Bronchial epithelial cell (primary cell): ENCODE measurements at places on chromosomes 6 and 20.

- peak; percentile 65 for DNase-seq
Measured at GRCh38 chr20:6142348-6142993, 19.6 kb upstream of the FERMT1 start.

DNA sequence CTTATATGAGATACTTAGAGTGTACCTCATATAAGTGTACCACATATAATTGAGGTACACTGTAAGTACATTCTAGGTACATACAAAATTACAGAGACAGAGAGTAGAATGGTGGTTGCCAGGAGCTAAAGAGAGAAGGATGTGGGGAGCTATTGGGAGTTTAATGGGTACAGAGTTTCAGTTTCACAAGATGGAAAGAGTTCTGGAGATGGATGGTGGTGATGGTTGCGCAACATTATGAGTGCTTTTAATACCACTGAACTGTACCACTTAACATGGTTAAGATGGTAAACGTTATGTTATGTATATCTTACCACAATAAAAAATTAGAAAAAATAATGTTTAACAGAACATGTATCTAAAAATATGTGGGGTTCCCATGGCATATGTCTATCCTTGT, 69.4 kb downstream of the PRND start:
- no peak for DNase-seq

GRCh38 chr6:135651964-135652755, 154.6 kb upstream of the AHI1 start:
- DNase-seq = no peak

DNA sequence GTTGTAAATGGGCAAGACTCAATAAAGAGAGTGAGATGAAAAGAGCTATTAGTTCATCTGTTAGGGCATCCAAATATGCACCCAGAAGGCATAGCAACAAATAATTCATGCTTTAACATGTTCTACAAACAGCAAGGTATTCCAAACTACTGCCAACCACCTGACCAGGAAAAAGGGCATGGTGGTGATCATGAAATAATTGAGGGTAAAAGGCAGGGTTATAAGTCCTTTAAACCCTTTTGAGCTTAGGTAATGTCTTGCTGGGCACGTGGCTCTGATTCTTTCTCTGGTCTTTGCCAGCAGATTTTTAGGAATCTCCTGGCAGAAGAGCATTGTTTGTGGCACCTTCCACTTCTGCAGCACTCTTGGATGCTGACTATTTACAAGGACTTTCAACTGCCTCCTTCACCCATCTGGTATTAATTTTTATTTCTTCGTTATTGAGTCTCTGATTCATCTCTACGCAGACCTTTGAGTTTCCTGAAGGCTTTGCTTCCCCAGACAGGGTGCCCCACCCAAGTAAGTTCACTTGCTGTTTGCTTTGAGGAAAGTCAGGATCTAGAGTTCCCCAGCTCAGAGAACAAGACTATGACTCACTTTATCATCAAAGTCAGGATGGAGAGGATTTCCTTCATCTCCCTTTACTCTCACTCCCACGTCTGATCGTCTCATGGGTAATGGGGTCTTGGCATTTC, 83.4 kb upstream of the NEDD9 start:
- DNase-seq = peak; percentile 98

DNA sequence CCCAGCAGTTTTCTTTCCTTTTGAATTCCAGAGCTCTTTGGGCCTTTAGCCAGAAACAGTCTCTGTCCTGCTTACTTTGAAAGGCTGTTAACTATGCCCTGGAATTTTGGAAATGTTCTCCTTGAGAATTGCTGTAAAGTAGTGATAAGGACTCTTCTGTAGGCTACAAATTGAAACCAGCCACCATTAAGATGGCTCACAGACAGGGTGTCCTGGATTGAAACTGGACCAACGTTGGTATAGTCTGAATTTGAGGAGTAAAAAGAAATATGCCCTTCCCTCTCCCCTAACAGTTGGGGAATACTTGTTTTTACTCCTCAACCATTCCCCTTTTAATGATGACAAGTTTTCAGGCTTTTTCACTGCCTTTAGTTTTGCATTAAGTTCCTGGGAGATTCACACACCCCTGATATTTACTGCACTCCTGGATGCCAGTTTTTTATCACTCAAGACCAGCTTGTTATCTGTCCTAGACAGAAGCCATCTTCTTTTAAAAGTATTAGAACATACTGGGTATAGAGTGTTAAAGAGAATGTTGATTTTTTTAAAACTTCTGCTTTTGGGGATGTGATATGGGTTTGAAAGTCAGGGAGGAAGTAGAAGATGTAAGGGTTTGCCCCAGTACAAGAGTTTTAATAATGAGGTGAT, 21.9 kb downstream of the TOP1 start:
- no peak for DNase-seq

DNA sequence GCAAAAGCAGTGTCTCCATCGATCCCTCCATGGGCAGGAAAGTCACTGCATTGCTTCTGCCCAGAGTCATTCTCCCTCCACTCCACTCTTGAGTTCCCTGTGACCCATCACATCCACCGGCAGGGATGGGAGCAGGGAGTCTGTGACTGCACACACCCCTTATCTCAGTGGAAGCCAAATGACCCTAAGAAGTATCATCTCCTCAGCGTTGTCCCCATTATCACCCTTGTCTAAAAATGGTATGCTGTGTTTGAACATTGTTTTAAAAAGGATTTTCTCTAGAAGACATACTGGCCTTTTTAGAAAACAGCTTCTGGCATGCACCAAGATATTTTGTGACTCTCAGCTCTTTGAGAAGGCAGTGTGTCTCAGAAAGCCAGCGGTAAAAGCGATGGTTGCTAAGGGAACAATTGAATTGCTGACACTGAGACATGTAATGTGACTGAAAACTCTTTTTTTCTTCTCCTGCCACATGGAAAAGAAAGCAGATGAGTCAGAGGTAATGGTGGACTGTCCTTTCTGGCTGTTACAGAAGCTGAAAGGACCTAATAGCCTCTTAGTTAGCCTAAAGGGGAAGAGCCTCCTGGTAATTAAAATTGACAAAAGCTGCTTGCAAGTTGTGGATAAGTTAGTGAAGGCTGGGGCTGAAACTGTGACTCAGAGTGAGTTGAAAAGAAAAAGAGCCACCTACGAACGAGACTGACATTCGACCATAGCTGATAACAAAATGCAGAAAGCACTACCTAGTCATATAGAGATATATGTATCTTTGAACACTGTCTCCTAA, 120.5 kb downstream of the MAP3K7 start:
- peak; percentile 47 for DNase-seq

DNA sequence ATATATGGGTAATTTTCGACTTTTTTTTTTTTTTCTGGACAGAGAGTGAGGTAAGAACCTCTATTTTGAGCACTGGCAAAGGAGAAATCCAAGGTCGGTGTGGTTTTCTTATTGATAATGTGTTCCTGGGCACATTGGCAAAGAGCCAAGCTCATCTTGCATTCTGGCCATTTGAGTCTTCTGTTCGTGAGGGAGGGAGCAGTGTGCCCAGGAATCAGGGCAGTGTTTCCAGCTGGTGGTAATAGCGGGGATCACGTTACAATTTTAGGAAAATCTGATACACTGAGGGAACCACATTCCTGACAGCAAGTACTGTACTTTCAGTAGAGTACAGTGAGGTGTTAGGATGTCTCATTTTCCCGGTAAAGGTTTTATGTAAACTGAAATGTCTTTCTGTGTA, 442.3 kb upstream of the MAP3K7 start:
- no peak for DNase-seq

DNA sequence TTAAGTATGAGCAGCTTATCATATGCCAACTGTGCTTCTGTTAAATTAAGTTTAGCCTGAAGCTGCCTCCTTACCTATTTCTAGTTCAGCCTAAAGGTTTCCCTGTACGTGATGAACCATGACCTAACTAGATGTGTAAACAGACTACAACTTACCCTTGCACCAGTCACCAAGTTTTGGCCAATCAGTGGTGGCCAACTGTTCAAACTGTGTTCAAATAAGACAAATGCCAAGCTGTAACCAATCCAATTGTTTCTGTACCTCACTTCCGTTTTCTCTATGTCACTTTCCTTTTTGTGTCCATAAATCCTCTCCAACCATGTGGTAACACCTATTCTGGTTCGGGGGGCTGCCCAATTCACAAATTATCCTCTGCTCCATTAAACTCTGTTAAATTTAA, 6.0 kb upstream of the SLC2A10 start:
- DNase-seq = no peak

DNA sequence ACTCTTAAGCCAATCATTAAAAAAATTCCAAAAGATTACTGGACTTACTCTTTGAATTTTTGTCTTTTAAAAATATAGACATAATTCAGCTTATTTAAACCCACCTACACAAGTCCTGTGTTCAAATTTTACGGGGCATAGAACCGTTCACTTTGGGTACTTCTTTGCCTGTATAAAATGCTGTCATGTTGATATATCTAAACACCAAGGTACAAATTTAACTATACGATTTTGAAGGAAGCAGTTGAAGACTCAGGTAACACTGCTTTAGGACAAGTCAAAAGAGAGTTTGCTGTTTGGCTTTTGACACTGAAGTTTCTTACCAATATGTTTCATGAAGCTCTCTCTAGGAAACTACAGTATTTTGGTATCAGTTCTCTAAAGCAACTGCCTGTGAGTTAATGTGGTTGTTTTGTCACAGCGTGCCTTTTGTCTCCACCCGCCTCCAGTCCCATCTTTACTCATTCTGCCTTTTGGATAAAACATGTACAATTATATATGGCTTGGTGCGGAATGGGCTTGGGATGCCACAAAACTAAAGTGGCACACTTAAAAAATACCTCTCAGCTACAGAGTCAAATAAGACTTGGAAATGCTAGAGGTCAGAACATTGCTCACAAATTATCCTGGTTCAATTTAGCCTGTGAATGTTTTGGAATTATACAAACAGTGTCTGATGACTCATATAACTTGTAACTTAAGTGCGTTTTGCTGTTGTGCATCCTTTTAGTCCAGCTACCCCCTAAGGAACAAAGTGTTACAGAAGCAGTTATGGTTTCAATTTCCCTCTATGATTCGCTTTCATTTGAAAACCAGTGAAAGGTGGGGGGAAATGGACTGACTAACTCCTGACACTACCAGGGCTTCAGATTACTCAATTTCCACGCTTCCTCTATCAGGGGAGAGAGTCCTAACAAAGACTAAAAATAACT, 38.7 kb downstream of the RGS17 start:
- peak; percentile 93 for DNase-seq

DNA sequence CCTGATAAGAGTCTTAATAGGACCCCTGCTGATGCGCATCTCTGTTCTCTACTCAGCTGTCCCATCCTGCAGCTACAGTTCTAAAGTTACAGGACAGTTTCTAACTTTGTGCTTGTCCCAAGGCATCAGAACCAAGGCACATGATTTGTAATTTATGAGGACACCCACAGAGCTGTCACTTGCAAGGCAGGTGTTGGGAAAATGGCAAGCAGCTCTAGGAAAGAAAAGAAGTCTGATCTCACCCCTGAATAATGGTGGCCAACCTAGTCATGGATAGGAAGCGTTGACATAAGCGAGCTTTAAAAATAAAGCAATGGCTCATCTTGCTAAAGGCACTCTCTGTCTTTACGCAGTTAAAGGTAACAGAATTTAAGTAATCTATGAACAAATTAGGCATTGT, 127.6 kb upstream of the VGLL2 start:
- no peak for DNase-seq

GRCh38 chr6:169813969-169814368, 62.5 kb downstream of the ERMARD start:
- DNase-seq = no peak

DNA sequence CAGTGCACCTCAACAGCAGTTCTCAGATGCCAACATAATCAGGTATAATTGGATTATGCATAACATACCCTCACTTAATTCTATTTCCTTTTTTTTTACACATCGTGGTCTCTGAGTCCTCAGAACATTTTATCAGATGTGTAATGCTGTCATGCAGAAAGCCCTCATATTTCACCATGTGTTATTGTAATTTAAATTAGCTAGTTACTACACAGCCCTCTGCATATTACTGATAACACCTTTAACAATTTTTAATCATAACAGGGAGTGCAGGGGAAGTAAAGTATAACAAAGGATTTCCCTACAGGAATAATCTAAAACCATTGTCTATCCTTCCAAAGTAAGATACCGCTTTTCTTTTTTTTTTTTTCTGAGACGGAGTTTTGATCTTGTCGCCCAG, 91.9 kb upstream of the CCDC28A start:
- no peak for DNase-seq

- no peak for DNase-seq
Measured at GRCh38 chr20:59752704-59753460, 148.5 kb downstream of the PHACTR3 start.

- no peak for DNase-seq
Measured at GRCh38 chr20:32241807-32242206, 34.1 kb downstream of the POFUT1 start.
